RCC 7860 (cell line): ENCODE measurements at places on chromosomes 7 and 10.

- no peak for DNase-seq
Observed at GRCh38 chr10:100151723-100152300, 34.0 kb downstream of the ERLIN1 start.

DNA sequence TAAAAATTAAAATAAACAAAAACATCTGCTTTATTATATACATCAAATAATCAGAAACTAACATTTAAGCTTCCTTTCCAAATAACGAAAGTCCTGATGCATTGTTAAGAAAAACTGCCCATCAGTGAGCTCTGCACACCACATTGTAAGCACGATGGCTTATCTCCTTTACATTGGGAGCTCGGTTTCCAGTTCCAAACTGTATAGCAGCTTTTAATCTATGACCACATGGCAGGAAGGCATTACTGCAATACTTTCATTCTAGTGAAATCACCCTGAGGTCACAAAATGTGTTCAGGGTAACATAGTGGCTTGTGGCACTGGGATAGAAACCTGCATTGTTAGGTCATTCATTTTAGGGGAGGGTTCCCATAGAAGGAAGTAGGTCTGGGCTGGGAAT, 146.3 kb downstream of the ZNF22 start:
- no peak for DNase-seq

DNA sequence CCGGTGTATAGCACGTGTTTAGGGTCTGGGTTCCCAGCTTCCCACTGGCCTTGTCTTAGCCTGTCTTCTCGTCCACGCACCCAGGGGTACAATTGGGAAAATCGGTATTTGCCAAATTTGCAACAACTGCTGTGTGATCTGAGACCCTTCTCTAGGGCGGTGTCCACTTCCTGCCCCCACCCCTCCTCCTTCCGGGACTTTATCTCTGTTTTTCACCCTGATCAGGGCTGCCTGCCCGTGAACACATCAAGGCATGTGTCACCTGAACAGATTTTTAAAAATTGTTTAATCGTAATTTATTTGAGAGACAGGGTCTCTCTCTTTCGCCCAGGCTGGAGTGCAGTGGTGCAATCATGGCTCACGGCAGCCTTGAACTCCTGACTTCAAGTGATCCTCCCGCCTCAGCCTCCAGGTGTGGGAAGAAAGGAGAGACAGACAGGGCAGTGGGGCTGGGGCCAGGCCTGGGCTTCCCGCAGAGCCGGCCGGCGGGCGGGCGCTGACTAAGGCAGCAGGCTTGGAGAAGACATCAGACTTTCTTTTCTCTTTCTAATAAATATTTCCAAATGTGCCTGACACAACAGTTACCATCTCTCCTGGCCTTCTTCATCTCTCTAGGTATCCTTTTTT, 27.5 kb downstream of the ELFN1 start:
- no peak for DNase-seq

- no peak for DNase-seq
Observed at GRCh38 chr7:127527561-127527960, 57.8 kb downstream of the GCC1 start.

DNA sequence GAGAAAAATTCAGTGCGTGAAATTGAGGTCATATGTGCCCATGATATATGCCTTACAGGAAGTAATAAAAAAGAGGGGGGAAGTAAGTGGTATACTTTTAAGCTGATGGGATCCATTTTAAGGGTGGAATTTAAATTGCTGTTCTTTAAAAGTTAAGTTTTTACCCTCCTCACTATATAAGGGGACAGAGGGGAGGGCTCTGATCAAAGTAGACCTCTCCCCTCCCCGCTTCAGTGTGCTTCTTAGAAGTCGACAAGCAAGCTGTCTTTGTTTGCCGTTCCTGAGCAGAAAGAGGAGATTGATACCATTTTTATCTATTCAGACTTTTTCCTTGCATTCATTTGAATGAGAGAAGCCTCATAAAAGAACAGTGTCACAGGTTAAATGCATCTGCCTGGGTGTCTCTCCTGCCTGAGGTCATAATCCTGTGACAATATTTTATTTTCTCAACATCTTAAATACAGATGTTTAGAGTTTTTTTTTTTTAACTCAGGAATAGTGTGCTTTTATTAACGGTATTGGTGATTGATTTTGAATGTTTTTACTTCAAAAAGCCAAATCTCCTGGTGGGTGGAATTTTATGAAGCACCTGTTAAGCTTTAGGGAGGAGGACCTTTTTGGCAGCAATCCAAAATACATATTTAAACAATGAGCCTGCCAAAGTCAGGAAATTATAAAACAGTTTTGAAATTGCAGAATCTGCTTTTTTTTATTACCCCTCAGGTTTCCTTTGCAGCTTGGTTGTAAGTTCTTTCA, 141.7 kb downstream of the KAT6B start:
- DNase-seq: no peak

DNA sequence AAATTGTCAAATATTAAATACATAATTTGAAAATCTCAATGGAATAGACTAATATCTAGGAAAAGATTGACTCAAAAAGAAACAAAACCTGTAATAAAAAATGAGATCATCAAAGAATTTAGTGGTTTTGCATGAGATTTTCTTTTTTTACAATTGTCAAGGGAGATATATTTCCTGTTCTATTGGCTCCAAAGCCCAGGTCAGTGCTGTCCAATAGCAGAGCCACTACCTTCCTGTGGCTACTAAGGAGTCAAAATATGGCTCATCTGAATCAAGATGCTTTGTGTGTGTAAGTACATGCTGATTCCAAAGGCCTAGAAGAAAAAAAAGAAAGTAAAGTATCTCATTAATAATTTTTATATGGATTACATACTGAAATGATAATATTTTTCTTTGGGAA, 191.9 kb downstream of the C7orf25 start:
- DNase-seq: no peak

DNA sequence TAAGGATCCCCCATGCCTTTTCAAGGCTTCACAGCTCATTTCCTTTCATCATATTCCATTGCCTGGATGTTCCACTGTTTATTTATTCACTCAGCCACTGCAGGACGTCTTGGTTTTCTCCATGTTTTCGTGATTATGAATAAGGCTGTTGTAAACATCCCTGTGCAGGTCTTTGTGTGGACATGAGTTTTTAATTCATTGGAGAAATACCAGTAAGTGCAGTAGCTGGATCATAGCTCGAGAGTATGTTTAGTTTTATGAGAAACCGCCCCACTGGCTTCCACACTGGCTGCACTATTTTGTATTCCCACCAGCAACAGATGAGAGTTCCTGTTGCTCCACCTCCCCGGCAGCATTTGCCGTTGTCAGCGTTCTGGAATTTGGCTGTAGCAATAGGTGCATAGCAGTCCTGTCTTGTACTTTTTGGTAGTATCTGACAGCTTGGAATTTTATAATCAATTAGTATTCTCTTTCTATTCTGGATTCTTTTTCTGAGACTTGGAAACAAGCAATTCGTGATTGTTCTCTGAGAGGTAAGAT, 269.9 kb upstream of the PITRM1 start:
- no peak for DNase-seq

DNA sequence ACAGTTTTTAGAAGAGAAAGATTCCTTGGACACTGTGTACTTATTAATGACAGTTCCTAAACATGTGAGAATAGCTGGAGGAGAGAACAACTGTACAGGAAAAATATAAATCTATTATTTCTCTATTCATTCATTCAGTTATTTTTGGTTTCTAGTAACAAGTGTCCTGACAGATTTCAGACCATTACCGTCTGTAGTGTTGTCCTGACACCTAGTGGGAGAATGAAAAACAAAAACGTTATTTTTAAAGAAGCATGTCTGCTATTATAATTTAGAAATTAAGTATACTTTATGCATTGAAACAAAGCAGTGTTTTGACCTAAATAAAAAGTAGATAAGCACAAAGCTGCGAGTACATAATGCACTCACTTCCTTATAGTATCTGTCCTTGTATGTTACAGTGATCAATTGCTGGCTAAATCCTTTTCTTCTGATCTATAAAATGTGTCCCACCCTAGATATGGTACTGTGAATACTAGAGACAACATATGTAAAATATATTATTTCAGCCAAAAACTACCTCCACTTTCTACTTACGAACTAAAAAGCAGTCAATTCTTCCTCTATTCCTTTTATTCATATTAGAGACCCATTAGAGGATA, 575.6 kb downstream of the ARL4A start:
- peak; percentile 51 for DNase-seq

GRCh38 chr10:114694062-114694461, 36.0 kb upstream of the ABLIM1 start:
- DNase-seq: peak; percentile 40

- DNase-seq: no peak
Observed at GRCh38 chr7:47765373-47765979, 182.8 kb downstream of the PKD1L1 start.

GRCh38 chr10:20593649-20594048, 303.5 kb downstream of the NEBL start:
- no peak for DNase-seq

- no peak for DNase-seq
Observed at GRCh38 chr10:47033081-47033480, 121.9 kb downstream of the PTPN20 start.

DNA sequence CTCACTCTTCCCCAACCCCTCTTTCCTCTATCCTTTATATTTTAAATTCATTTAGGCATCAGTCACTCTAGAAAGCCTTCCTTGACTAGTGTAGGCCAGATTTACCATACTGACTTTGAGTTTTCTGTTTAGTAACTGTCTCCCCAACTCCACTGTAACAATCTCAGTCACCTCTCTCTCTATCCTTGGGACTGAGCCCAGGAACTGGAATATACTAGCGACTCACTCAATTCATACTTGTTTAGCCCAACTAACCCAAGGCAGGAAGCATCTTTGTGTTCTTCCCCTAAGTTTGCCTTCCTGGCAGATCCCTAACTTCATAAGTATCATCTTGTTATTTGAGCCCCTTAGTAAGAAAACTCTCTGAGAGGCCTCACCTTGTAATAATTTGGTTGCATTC, 19.1 kb downstream of the PLCE1 start:
- DNase-seq: no peak

- no peak for DNase-seq
Observed at GRCh38 chr10:106816318-106817085, 348.0 kb downstream of the SORCS1 start.

DNA sequence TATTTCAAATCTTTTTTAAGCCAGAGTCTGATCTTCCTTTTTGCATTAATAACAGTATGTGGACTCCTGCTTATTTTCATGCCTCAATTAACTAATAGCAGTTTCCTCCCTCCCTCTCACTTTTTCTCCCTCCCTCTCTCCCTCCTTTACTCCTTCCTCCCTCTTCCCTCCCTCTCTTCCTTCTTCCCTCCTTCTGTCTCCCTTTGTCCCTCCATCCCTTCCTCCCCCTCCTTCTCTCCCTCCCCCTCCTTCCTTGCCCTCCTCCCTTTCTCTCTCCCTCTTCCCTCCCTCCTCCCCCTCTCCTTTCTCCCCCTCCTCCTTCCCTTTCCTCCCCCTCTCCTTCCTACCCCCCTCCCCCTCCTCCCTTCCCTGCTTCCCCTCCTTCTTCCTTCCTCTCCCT, 2.0 kb downstream of the ZCWPW1 start:
- no peak for DNase-seq

GRCh38 chr10:36676756-36677430, 448.5 kb upstream of the ANKRD30A start:
- DNase-seq: no peak

DNA sequence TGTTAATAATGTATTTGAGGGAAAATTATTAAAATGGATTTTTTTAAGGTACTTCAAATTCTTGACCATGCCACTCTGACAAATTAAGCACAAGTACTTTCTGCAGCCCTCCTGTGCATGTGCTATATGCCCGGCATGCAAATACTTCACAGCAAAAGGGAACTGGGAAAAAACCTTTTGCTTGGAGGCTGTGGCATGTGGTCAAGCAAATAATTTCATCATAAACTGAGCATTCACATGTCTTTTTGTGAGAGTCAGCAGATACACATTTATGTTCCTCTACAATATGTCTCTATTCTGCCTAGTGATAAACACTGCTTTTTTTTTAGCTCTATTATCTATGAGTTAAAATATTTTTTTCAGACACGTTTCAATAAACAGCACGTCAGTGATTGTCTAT, 53.7 kb upstream of the SEMA3A start:
- DNase-seq: peak; percentile 34

DNA sequence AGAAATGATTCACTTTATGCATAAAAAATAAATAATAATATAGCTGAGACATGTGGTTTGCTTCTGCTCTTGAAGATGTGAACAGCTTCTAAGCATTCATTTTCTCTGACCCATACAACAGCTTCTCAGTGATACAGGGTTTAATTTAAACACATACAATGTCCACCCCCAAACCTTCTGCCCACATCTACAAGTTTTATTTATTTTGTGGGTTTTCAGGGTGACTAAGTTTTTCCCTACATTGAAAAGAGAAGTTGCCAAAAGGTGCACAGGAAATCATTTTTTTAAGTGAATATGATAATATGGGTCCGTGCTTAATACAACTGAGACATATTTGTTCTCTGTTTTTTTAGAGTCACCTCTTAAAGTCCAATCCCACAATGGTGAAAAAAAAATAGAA, 17.2 kb downstream of the INHBA start:
- DNase-seq: peak; percentile 48

DNA sequence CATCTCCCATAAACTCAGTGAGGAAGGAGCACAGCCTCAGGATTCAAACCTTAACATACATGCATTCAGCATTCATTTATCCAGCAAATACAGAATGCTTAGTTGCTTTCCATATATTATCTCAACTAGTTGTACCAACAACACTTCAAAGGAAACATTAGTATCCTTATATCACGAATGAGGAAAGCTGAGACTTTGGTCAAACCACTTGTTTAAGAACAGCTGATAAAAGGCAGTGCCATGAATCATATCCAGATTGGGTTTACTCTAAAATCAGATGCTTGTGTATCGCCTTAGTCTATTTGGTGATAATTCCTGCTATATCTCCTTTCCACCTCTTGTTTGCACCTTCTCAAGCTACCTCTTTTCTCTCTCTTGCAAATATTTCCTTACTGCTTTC, 1.9 kb upstream of the CPED1 start:
- no peak for DNase-seq

DNA sequence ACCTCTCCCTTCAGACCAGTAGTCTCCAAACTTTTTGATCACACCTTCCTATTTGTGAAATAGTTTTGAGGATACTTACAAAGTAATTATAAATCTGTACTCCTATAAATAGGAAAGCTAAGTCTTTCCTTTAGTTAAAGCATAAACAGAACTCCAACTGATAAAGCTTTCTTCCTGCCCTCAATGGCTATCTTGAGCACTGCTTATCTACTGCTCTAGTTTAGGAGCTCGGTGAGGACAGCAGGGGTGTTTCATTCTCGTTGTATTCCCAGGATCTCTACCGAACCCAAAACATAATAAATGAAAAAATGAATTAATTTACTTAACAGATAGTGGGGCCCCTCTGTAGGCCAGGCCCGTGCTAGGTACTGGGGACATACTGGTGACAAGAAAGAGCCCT, 17.7 kb downstream of the SORBS1 start:
- no peak for DNase-seq

DNA sequence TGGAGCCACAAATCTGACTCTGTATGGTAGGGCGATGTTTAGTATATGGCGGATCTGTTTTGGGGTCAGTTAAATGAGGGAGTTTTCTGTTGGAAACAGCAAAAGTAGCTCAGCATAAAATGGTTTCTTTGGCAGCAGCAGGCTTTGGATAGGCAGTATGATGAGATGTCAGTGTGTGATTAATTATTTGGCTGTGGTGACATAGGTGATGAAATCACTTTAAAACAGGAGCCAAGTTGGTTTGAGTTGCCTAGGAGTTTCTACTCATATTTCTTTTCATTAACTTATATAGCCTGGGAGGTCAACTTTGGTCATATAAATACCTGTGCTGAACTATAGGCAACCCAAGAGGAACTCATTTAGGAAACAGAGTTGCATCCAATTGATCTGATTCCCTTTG, 291.2 kb downstream of the LRMDA start:
- DNase-seq: no peak

- DNase-seq: no peak
Observed at GRCh38 chr7:124032369-124033094, at the start of gene TMEM229A. Gene TMEM229A, minus strand, starts transcription at chr7:124033067. Its CDS starts 64 bp downstream, at chr7:124033003.
